Upper lobe of right lung (tissue), 1 donor: ENCODE measurements at places on chromosomes 16 and 17. TPM values are rescaled to one million over a fixed set of nuclear protein-coding genes. Genes with fewer than 3 reads are reported as not detected.

The FBXL16 gene
- total RNA-seq: 3.6 TPM

The HS3ST3A1 gene
- 0.93 TPM for total RNA-seq

The RABEP2 gene
- total RNA-seq: 23.4 TPM

The HSF5 gene
- total RNA-seq: 0.20 TPM

The ERCC4 gene
- 9.6 TPM for total RNA-seq

The CNGB1 gene
- total RNA-seq: not detected

The PERCC1 gene
- not detected for total RNA-seq

The SLC9A5 gene
- 2.4 TPM for total RNA-seq

The SPATA32 gene
- total RNA-seq: not detected

The MT1B gene
- not detected for total RNA-seq

The COG8 gene
- 32.3 TPM for total RNA-seq

The BCAR1 gene
- total RNA-seq: 61.7 TPM

The SRCIN1 gene
- total RNA-seq: 2.1 TPM
